Brain (organoid and tissue), 16 donors: ENCODE measurements at places on chromosomes 11 and 22.

GRCh38 chr11:82776377-82776776 lies 42.7 kb upstream of the FAM181B start:
- DNase-seq, result no peak

DNA sequence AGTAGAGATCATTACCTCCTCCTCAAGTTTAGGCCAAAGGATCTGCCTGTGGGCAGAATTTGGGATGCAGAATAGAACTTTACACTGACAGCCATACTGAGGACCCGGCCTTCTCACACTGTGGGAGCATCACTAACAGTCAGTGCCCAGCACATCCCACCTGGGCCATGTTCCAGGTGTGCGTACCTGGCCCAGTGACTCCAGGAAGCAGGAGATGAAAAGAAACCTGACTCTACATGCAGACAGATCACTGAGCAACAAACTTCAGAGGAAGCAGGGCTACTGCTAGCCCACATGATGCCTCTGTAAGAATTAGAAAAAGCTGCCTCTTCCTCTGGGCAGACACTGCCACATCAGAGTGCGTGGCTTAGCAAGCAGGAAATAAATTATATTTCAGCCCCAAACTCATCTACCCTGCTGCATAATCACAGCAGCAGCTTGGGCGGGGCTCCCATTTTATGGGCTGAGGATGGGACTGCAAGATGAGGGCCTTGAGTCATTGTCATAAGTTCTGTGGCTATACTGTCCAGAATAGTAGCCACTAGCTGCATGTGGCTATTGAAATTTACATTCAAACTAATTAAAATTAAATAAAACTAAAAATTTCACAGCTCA lies 6.0 kb upstream of the LMO2 start:
- DNase-seq, result no peak

DNA sequence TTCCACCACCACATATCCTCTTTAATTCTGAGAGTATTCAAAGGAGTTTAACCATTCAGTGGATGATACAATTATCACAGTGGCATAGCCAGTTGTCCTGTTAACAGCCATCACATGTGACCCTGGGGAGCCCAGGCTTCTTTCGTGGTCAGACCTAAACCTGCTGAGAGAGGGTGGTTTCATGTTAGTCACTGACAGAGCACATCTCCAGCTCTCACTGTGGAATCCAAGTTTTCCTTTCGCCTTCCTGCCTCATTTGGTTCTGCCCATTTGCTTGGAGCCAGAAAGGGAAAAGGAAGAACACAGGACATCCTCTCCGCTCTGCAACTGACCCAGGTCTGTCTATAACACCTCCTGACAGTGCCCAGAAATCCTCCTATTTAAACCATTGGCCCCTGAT lies 60.4 kb downstream of the MCHR1 start:
- no peak for DNase-seq

GRCh38 chr22:30996462-30996861 lies 27.4 kb downstream of the TUG1 start:
- no peak for DNase-seq

DNA sequence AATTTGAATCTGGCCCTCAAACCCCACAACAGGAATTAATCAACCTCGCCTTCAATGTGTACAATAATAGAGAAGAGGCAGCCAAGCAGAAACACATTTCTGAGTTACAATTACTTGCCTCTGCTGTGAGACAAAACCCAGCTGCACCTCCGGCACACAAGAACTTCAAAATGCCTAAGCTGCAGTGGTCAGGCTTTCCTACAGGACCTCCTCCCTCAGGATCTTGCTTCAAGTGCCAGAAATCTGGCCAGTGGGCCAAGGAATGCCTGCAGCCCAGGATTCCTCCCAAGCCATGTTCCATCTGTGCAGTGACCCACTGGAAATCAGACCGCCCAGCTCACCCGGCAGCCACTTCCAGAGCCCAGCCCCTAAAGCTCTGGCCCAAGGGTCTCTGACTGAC lies 3.4 kb upstream of the NDUFC2 start:
- DNase-seq, result no peak

- peak; percentile 96 for DNase-seq
Measured at GRCh38 chr11:107505647-107506225, 48.1 kb upstream of the CWF19L2 start.

- no peak for DNase-seq
Measured at GRCh38 chr22:17441326-17441725, 72.1 kb downstream of the CECR2 start.

- no peak for DNase-seq
Measured at GRCh38 chr11:128597209-128597608, 9.9 kb upstream of the ETS1 start.

DNA sequence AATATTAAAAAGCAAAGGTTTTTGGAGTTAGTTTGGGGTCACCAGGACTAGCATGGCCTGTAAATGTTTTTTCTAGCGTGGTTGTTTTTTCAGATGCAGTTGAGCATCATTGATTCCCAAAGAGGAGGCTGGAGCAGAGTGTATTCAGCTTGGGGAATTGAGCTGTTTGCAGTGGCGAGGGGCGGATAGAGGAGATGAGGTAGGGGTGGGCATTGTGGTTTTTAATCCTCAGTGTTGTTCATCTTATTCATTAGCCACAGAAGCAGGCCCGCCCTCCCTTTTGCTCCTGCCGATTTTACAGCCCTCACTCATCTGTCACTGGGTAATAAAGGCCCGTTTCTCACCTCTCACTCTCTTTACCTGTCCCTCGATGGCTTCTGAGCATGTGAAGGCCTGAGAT lies 51.4 kb downstream of the NF2 start:
- no peak for DNase-seq

GRCh38 chr11:102332611-102332994 lies 14.4 kb upstream of the BIRC2 start:
- no peak for DNase-seq

DNA sequence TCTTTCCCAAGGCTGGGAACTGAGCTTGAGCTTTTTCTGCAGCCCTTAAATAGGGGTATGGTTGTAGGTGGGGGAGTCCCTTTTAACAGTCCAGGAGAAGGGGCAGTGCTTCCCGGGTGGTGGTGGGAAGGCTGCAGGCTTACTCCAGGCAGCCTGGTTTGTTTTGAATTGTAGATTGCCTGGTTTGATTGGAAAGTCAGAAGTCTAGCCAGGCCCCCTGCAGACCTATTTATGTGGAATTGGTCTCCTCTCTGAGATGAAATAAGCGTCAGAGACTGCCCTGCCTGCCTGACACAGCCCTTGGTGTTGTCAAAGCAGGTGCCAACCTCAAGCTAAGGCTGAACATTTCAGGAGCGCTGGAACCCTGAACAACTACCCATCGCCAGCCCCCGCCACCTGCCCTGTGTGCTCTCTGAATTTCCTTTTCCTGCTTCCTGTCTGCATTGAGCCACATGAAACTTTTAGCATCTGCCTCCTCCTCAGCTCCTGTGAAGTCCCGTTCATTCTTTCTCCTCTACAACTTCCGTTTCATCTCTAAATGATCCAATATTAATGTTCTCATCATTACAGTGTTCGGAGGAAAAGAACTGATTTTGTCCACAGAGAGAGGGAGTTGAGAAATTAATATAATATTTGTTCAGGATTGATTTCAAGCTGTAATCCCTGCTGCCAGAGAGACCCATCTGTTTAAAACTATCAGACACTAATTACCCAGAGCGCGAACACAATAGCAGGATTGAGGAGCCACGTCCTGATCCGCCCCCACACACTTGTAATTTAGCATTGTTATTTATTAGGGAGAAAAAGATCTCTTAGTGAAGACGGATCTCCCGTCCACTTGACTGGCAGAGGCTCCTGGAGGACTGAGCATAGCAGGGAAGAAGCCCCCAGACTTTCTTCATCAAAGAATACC lies 136.5 kb downstream of the TRIM29 start:
- peak; percentile 36 for DNase-seq

GRCh38 chr11:60158636-60159035 lies 24.2 kb downstream of the MS4A6A start:
- DNase-seq, result no peak

DNA sequence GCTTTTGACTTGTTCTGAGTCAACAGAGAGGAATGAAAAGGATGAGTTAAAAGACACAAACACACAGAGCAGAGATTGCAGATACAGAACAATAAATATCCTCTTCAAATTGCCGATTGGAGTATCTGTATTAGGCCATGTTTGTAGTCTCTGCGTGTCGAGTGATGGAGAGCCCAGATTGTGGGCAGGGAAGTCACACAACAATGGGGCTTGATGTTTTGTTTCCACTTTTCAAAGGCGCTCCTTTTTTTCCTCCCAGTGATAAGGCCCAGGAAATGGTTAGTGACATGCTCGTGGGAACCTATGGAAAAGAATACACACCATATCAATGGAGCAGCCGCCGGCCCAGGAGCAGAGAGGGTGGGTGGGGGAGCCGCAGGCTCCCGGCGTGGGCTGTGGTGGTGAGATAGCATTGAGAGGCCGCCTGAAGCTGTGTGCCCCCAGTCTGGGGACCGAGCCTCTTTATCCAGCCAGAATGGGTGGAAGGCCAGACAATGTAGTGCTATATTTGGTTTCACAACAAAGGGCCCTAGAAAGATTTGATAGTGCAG lies 555.9 kb downstream of the INSC start:
- no peak for DNase-seq

DNA sequence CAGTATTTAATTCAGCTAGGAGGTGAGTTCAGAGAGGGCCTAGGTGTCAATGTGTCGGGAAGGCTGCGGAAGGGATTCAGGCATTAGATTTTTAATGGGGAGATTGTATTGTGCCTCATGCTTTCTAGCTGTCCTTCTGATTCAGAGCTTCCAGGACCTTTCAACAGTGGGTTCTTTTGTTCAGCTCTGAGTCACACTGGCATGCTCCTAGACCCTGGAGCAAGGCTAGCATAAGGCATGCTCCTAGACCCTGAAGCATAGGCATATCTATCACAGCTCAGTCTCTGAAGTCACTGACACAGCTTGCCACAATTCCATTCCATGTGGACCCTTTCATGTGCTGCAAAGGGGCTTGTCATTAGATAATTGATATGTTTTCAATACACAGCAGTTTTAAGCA lies 396.9 kb downstream of the RAB38 start:
- peak; percentile 54 for DNase-seq

- no peak for DNase-seq
Measured at GRCh38 chr11:19020831-19021230, 39.7 kb downstream of the MRGPRX2 start.

DNA sequence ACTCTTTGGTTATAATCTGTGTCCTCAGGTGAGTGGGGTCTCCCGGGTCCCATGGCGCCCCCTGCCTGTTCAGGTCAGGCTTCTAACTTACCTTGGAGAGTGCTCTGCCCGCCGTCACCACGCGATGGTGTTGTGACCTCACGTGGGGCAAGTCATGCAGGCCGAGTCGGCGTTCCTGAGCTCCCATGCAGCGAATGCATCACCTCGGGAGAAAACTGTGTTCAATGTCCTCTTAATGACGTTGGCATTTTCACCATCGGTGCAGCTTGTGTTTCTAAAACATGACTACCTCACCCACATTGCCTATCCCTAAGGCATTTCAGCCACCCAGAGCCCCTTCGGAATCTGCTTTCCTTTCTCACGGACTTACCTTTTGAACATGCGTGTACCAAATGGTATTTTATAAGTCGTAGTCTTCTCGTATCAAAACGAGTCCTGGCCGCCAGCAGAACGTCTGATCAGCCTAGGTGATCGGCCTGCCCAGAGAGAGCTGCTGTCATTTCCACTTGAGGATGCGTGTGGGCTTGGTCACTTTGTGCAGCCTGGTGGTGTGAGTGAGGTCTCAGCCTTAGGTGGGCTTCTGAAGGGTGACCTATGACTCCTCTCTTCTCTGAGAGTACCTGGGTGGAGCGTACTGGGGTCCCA lies 64.8 kb downstream of the TBC1D22A start:
- DNase-seq, result no peak

- peak; percentile 79 for DNase-seq
Measured at GRCh38 chr11:16925561-16926065, 88.6 kb downstream of the PLEKHA7 start.

DNA sequence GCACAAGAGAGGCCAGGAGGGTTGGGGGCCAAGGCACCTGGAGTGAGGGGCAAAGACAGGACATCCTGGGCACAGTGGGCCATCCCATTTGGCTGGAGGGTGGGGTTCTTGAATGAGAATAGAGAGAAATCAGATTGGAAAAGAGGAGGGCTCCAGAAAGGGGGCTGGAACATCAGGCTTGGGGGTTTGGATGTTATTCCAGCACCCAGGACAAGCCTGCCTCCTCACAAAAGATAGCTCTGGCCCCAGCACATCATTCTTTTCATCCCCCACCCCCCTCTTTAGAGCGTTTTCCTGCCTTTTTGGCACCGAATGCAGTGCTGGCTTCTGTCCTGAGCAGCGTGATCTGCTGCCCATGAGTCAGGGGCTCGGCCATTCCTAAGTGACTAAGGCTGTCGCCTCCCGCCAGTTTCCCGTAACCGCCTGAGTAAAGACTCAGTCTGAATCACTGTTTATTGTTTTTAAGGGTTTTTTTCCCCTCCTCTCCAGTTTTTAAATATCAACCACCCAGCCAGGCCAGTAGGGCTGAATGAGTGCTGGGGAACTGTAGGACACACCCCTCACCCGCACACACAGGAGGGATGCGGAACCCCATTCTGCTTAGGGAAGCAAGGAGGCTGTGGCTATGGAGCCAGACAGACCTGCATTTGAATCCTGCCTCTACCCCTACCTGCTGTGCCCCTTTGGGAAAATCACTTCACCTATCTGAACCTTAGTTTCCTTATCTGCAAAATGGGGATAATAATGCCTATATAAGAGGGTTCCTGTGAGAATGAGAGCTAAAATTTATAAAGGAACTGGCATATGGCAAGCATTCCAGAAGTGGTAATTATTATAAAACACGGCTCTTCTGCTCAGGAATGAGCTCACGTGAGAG lies 32.4 kb upstream of the NAV2 start:
- DNase-seq, result peak; percentile 68

- no peak for DNase-seq
Measured at GRCh38 chr11:2796508-2797113, 89.0 kb downstream of the CDKN1C start.

DNA sequence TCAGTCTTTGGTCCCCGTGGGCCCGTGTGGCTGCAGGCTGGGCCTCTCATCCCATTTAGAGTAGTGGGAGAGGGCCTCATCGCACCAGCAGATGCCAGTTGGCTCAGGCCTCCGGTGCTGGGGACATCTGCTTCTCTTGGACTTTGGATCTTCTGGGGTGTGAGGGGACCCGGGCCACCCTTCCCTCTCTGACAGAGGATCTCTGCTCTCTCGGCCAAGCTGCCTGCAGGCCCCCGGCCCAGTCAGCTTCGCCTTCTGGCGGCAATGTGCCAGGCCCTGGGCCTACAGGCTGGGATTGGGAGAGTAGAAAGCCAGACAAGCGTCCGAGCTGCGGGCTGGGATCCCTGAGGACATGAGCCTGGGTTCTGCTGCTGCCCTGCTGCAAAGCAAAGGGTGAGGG lies 15.0 kb upstream of the FGF3 start:
- no peak for DNase-seq

DNA sequence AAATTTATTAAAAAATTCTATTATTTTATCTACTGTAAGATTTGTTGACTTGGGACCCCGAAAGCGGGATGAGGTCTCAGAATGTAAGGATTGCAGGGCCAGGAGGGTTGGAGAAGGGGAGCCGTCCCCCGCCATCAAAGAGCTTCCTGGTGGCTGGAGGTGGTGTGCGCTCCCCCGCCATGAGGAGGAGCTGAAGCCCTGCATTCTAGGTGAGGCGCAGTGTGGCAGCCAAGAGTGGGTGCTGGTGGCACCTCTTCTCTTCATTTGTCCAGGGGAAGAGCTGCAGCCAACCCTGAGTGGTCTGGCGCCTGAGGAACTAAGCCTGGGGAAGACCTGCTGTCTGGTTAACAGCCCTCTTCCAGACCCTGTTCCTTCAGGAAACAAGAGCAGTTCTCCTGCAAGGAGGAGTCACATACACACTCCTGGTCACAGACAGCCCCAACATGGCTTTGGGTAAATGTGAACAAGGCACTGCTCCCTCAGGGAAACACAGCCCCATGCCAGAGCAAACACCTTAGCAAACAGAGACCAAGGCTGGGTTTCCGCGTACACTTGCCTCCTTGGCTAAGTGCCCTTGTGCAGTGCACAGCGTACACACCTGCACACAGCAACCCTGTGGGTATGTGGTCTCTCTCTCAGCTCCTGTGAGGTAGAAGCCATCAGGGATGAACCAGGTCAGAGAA lies 17.3 kb downstream of the RTN4RL2 start:
- no peak for DNase-seq
